Smooth muscle cell of the pulmonary artery (primary cell): ENCODE measurements at places on chromosomes 6 and 20. TPM values are rescaled to one million over a fixed set of nuclear protein-coding genes. Genes with fewer than 3 reads are reported as not detected.

CFAP206 gene
- 0.50 and 0.59 TPM in 2 replicates for total RNA-seq

PNPLA1 gene
- 0.03 and 0.07 TPM in 2 replicates for total RNA-seq

SLC22A2 gene
- total RNA-seq, result 0.07 and 1.7 TPM in 2 replicates

HLA-DOB gene
- 0.10 and 0.20 TPM in 2 replicates for total RNA-seq

OR11A1 gene
- not detected in 2 replicates for total RNA-seq

MTFR2 gene
- 0.33 and 0.46 TPM in 2 replicates for total RNA-seq

COL19A1 gene
- 0.73 and 2.6 TPM in 2 replicates for total RNA-seq

MAP3K7 gene
- total RNA-seq, result 33.8 and 36.6 TPM in 2 replicates

CRISP3 gene
- not detected in 2 replicates for total RNA-seq

ORC3 gene
- total RNA-seq, result 18.7 and 23.1 TPM in 2 replicates

RNF114 gene
- 49.0 and 53.2 TPM in 2 replicates for total RNA-seq

HINT3 gene
- 30.0 and 32.1 TPM in 2 replicates for total RNA-seq

SLC22A3 gene
- total RNA-seq, result 10.2 and 13.5 TPM in 2 replicates

SLC24A3 gene
- total RNA-seq, result 0.66 and 4.1 TPM in 2 replicates

BMP5 gene
- total RNA-seq, result 0.03 and 1.8 TPM in 2 replicates

TPD52L2 gene
- 130 and 135 TPM in 2 replicates for total RNA-seq

COL21A1 gene
- 1.6 and 23.1 TPM in 2 replicates for total RNA-seq

SLC52A3 gene
- total RNA-seq, result not detected in 2 replicates

AAR2 gene
- 25.1 and 25.8 TPM in 2 replicates for total RNA-seq

TRDN gene
- 0.10 TPM in 1 of 2 replicates, not detected in the other for total RNA-seq

MYMX gene
- 0.33 TPM in 1 of 2 replicates, not detected in the other for total RNA-seq

TNNC2 gene
- 0.39 TPM in 1 of 2 replicates, not detected in the other for total RNA-seq

CHRNA4 gene
- not detected in 2 replicates for total RNA-seq

PDYN gene
- not detected in 2 replicates for total RNA-seq

KCNK17 gene
- not detected in 2 replicates for total RNA-seq

NKX2-2 gene
- total RNA-seq, result not detected in 2 replicates

EFCAB8 gene
- total RNA-seq, result 0.33 TPM in 1 of 2 replicates, not detected in the other

TDRD6 gene
- total RNA-seq, result 0.13 and 0.26 TPM in 2 replicates

CGAS gene
- total RNA-seq, result 3.3 and 4.9 TPM in 2 replicates

BMP7 gene
- total RNA-seq, result not detected in 2 replicates

ADAM33 gene
- total RNA-seq, result 11.3 and 15.3 TPM in 2 replicates

OSBPL2 gene
- total RNA-seq, result 30.7 and 32.0 TPM in 2 replicates

PXDC1 gene
- 44.0 and 61.8 TPM in 2 replicates for total RNA-seq

PARD6B gene
- 0.20 and 0.59 TPM in 2 replicates for total RNA-seq

AVP gene
- not detected in 2 replicates for total RNA-seq

CPXM1 gene
- 0.33 TPM in 1 of 2 replicates, not detected in the other for total RNA-seq

CCR6 gene
- not detected in 2 replicates for total RNA-seq

SLC13A3 gene
- 2.2 and 2.5 TPM in 2 replicates for total RNA-seq

TMX4 gene
- 19.6 and 20.7 TPM in 2 replicates for total RNA-seq

PAX1 gene
- not detected in 2 replicates for total RNA-seq

SLPI gene
- total RNA-seq, result 0.52 and 0.69 TPM in 2 replicates

POM121L2 gene
- not detected in 2 replicates for total RNA-seq

CPNE5 gene
- 0.17 and 0.20 TPM in 2 replicates for total RNA-seq

KIAA0408 gene
- 0.50 and 0.78 TPM in 2 replicates for total RNA-seq

THBS2 gene
- total RNA-seq, result 2,099 and 2,982 TPM in 2 replicates

RGS17 gene
- total RNA-seq, result 13.9 and 30.3 TPM in 2 replicates

RIPPLY2 gene
- not detected in 2 replicates for total RNA-seq

BPIFB4 gene
- not detected in 2 replicates for total RNA-seq

OR2H2 gene
- total RNA-seq, result not detected in 2 replicates
